A549 treated with GW870086 at 1 μM for 4 hours (cell line): ENCODE measurements at places on chromosomes 12 and 14. TPM values are rescaled to one million over a fixed set of nuclear protein-coding genes. Genes with fewer than 3 reads are reported as not detected.

Gene REM2
- 0.28 to 0.62 TPM (median 0.40 TPM) in 5 replicates for total RNA-seq

Gene POTEM
- total RNA-seq: not detected in 5 replicates

Gene TCTN2
- 12.7 to 13.6 TPM (median 13.1 TPM) in 5 replicates for total RNA-seq

Gene PKP2
- total RNA-seq: 4.9 to 6.1 TPM (median 5.8 TPM) in 5 replicates

Gene KRT7
- total RNA-seq: 4,163 to 5,096 TPM (median 4,633 TPM) in 5 replicates

Gene MGP
- not detected in 5 replicates for total RNA-seq

Gene NID2
- total RNA-seq: 13.3 to 22.6 TPM (median 18.7 TPM) in 5 replicates

Gene SIX6
- not detected in 5 replicates for total RNA-seq

Gene OLR1
- 0.72 to 1.8 TPM (median 1.2 TPM) in 5 replicates for total RNA-seq

Gene PIWIL1
- 0.27 TPM in 1 of 5 replicates, not detected in the others for total RNA-seq

Gene NEK9
- total RNA-seq: 27.7 to 34.1 TPM (median 32.4 TPM) in 5 replicates

Gene TMEM229B
- 0.09 to 0.50 TPM (median 0.21 TPM) in 5 replicates for total RNA-seq

Gene KLHL33
- total RNA-seq: not detected in 5 replicates

Gene ASCL1
- 0.05 TPM in 1 of 5 replicates, not detected in the others for total RNA-seq

Gene KRT74
- not detected in 5 replicates for total RNA-seq

Gene TSPAN11
- 0.09 to 0.20 TPM (median 0.16 TPM) in 5 replicates for total RNA-seq

Gene CBLN3
- 1.0 to 1.7 TPM (median 1.2 TPM) in 5 replicates for total RNA-seq

Gene INSM2
- 0.03 to 0.11 TPM (median 0.05 TPM) in 3 of 5 replicates, not detected in the others for total RNA-seq

Gene DHRS7
- 78.6 to 86.4 TPM (median 80.1 TPM) in 5 replicates for total RNA-seq

Gene VPS37B
- total RNA-seq: 28.8 to 34.1 TPM (median 33.4 TPM) in 5 replicates

Gene DLST
- 94.5 to 103 TPM (median 98.4 TPM) in 5 replicates for total RNA-seq

Gene MAP1LC3B2
- 1.3 to 1.6 TPM (median 1.3 TPM) in 5 replicates for total RNA-seq

Gene TUNAR
- not detected in 5 replicates for total RNA-seq

Gene EML5
- total RNA-seq: 0.38 to 0.59 TPM (median 0.53 TPM) in 5 replicates

Gene RD3L
- not detected in 5 replicates for total RNA-seq

Gene POLR3B
- 4.5 to 5.5 TPM (median 5.1 TPM) in 5 replicates for total RNA-seq

Gene ENDOU
- not detected in 5 replicates for total RNA-seq

Gene NFKBIA
- 173 to 224 TPM (median 202 TPM) in 5 replicates for total RNA-seq

Gene OR6C2
- not detected in 5 replicates for total RNA-seq

Gene PIANP
- total RNA-seq: 0.95 to 1.5 TPM (median 0.97 TPM) in 5 replicates

Gene BICD1
- total RNA-seq: 12.2 to 16.0 TPM (median 13.9 TPM) in 5 replicates

Gene SYCP3
- total RNA-seq: 0.17 to 0.18 TPM in 2 of 5 replicates, not detected in the others

Gene ZNF268
- total RNA-seq: 8.5 to 14.3 TPM (median 11.4 TPM) in 5 replicates

Gene CORO1C
- total RNA-seq: 149 to 199 TPM (median 186 TPM) in 5 replicates

Gene CLEC1B
- total RNA-seq: not detected in 5 replicates

Gene ESPL1
- total RNA-seq: 14.8 to 21.4 TPM (median 18.5 TPM) in 5 replicates

Gene HOXC12
- not detected in 5 replicates for total RNA-seq

Gene MPHOSPH9
- 18.5 to 24.8 TPM (median 22.1 TPM) in 5 replicates for total RNA-seq

Gene PTGDR
- not detected in 5 replicates for total RNA-seq

Gene RNFT2
- 1.8 to 3.7 TPM (median 2.1 TPM) in 5 replicates for total RNA-seq

Gene NXPH4
- total RNA-seq: 4.1 to 5.8 TPM (median 5.1 TPM) in 5 replicates

Gene PTGR2
- 7.1 to 10.3 TPM (median 9.7 TPM) in 5 replicates for total RNA-seq

Gene NFATC4
- total RNA-seq: 0.06 to 0.47 TPM (median 0.31 TPM) in 3 of 5 replicates, not detected in the others

Gene KRT85
- total RNA-seq: not detected in 5 replicates

Gene LRTM2
- total RNA-seq: 0.03 to 0.05 TPM in 2 of 5 replicates, not detected in the others

Gene TAS2R46
- total RNA-seq: not detected in 5 replicates

Gene TMTC1
- total RNA-seq: 0.05 to 0.12 TPM (median 0.06 TPM) in 4 of 5 replicates, not detected in the other

Gene DHRS1
- total RNA-seq: 8.1 to 13.1 TPM (median 10.3 TPM) in 5 replicates

Gene MYH6
- 0.02 to 0.03 TPM in 2 of 5 replicates, not detected in the others for total RNA-seq

Gene PIK3C2G
- total RNA-seq: not detected in 5 replicates
